Kasumi-1 (cell line): ENCODE measurements at places on chromosomes 1 and 21.
A peak's percentile ranks its signal among the peaks of the same experiment; 100 is the strongest.

GRCh38 chr1:171501305-171502024, 16.1 kb downstream of the PRRC2C start:
- DNase-seq = no peak

DNA sequence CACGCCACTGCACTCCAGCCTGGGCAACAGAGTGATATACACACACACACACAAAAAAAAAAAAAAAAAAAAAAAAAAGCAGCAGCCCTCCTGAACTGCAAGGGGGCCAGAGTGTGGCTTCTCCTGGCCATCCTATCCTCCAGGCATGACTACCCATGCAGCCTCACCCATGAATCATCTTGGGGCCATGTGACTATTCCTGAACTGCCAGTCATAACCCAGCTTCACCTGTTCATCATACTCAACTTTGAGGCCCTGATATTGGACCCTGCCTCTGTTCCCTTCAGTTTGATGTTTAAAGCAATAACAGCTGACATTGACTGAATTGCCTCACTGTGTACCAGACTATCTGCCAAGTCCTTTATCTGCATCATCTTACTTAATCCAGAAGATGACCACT, 2.8 kb upstream of the HPCAL4 start:
- DNase-seq = no peak

- no peak for DNase-seq
Measured at GRCh38 chr1:11354893-11355553, 82.0 kb downstream of the UBIAD1 start.

DNA sequence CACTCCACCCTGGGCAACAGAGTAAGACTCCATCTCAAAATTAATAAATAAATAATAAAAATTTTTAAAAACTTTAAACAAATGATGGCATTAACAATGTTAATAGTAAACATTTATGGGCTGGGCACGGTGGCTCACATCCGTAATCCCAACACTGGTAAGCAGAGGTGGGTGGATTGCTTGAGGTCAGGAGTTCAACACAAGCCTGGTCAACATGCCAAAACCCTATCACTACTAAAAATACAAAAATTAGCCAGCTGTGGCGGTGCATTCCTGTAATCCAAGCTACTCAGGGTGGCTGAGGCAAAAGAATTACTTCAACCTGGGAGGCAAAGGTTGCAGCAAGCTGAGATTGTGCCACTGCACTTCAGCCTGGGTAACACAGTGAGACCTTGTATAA, 9.0 kb upstream of the L1TD1 start:
- no peak for DNase-seq

DNA sequence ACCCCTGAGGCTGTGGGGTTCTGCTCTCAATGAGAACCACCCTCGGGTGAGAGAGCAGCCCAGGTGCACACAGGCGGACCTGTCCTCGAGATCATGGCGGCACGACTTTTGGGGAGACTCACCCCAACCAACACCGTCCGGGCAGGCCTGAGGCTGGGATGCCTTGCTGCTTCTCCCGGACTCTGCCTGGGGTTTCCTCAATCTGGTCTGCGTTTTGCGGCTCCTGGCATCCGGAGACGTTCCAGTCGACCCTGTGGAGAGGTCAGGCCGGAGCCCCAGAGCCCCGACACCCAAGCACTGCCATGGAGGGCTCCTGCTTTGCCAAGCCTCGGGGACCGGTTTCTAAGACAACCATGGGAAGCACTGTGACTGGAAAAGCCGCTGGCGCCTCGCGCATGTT, 3879.7 kb downstream of the SRGAP2C start:
- no peak for DNase-seq

DNA sequence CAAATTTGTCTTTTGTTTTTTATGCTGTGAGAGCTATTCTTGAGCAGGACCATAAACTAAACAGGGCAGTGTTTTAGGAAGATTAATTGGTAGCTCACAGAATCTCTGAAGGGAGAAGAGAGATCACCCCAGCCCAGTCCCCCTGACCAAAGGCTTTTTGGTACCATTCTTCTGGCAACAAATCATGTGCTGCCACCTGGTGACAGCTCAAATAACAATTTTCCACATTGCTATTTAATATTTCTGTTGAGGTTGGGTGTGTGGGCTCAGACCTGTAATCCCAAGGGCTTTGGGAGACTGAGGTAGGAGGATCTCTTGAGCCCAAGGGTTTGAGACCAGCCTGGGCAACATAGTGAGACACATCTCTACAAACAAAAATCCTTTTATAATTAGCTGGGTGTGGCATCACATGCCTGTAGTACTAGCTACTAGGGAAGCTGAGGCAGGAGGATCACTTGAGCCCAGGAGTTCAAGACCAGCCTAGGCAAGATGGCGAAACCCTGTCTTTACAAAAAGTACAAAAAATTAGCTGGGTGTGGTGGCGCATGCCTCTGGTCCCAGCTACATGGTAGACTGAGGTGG, 2.2 kb upstream of the TESK2 start:
- DNase-seq = peak; percentile 76

GRCh38 chr1:112465122-112465521, 43.6 kb upstream of the WNT2B start:
- no peak for DNase-seq

- DNase-seq = no peak
Measured at GRCh38 chr1:65021795-65022194, 55.4 kb upstream of the JAK1 start.

DNA sequence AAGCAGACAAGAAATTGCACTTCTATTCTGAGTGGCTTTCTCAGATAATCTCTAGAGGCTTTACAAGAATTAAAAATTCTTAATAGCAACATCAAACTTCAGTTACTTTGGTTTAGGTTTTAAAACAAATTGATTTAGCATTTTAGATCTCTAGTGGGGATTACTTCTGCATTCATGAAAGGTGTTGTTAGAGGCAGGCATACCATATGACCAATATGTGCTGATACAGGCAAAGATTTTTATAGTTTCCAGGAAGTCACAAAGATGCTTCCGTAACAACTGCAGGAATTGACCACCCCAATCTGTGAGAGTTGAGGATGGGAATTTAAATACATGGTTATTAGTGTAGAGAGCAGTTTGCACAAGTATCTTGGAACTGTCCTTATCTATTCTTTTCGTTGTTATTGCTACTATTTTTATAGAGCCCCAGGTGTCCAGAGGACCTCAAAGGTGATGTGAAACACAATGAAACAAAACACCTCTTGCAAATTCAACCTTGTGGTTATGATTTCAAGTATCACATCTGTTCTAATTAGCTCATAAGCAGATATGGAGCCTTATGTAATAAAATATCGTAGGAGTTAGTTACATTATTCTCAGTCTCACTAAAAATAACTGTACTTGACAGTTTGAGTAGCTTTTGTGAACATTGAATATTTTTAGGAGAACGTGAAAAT, 512.7 kb upstream of the ADGRL4 start:
- no peak for DNase-seq

DNA sequence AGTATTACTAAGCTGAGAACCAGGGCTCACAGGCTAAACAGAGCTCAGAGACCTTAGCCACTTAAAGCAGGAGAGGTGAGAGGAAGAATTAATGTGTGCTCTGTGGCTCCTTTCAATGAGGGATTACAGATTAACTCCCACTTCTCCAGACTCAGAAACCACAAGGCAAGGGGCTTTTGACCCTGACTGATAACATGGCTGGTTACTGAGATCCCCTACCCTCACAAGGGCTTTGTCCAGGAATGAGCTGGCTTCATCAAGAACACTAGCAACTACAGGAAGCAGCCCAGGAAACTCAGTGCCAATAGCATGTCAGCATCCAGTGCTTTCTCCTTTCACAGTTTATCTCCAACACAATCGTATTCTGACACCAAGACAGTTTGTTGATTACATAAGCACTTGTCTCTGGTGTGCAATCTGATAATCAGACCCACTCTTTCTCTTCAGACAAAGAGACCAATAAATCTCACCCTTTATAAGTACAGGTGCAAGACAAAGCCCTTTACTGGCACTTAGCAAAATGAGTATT, 38.8 kb downstream of the ERI3 start:
- DNase-seq = no peak

- no peak for DNase-seq
Measured at GRCh38 chr1:119773711-119774241, 5.1 kb upstream of the HMGCS2 start.

GRCh38 chr21:28932717-28933116, 60.0 kb downstream of the LTN1 start:
- DNase-seq = no peak

GRCh38 chr1:233615571-233615970, 1.7 kb downstream of the KCNK1 start:
- DNase-seq = no peak

- no peak for DNase-seq
Measured at GRCh38 chr1:195328681-195329080, 1279.6 kb downstream of the KCNT2 start.

DNA sequence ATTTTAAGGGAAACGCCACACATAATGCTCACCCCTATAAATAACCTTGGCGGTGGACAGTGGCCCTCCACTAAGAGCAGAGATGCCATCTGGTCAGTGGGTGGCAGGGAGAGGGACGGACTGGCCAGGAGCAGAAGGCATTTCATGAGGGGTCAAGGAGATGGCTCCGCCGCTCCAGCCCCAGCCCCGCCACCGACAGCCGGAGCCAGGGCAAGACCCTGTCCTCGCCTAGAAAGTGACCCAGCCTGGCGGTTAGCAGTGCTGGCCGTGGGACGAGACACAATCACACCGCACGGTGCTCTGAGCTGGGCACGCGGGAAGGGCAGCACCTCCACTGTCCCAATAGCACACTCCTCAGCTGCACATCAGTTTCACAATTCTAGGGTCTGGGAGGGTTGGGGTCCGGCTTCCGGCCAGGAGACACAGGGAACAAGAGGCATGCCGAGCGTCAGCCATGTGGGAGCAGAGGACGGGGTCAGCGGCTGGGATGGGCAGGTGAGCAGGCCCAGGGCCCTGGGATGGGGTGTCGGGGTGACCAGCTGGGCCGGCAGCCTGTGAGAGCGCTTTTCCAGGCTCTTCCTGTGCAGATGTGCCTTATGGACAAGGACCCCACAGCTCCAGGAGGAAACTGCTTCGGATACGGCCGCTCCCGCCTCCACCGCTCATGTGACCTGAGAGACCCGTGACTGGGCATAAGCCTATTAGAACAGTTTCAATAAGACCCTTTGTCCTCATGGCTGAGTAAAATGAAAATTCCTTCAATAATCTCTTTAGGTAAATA, 5.7 kb downstream of the SLC19A1 start:
- no peak for DNase-seq

- no peak for DNase-seq
Measured at GRCh38 chr21:45864436-45864835, 117.1 kb upstream of the COL6A1 start.

DNA sequence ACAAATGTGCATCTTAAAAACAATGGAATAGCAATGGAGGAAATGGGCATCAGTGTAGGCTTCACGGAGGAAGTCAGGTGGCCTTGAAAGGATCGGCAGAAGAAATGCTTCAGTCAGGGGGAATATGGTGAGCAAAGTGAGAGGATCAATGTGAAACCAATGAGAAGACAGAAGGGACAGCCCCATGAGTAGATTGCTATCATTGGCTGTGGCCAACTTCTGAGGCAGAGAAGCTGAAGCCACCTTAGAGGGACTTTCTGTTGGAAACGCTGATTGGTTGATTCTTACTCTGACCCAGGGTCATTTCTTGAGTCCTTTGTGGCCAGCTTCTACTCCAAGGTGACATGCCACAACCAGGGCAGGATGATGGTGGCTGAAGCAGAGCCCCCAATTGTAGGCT, 130.7 kb upstream of the ZNF648 start:
- DNase-seq = no peak

DNA sequence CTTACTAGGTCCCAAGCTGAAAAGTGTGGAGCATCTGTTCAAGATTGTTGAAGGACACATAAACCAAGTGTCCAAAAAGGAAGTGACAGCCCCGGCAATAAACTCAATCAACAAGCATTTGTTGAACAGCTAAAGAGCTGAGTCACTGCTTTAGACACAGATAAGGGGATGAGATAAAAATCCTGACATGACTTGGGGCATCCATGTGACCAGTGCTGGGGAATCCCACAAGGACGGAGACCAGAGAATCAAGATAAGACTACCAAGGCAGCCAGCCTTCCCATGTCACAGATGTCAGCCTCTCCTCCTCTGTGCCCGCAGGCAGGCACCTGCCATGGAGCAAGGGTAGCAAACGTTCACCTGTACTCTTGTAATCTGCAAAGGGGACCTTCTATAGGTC, 118.6 kb upstream of the KAZN start:
- DNase-seq = no peak

GRCh38 chr1:220696226-220696862, 6.2 kb downstream of the C1orf115 start:
- DNase-seq = no peak

- no peak for DNase-seq
Measured at GRCh38 chr1:2082064-2082463, 31.9 kb downstream of the PRKCZ start.

DNA sequence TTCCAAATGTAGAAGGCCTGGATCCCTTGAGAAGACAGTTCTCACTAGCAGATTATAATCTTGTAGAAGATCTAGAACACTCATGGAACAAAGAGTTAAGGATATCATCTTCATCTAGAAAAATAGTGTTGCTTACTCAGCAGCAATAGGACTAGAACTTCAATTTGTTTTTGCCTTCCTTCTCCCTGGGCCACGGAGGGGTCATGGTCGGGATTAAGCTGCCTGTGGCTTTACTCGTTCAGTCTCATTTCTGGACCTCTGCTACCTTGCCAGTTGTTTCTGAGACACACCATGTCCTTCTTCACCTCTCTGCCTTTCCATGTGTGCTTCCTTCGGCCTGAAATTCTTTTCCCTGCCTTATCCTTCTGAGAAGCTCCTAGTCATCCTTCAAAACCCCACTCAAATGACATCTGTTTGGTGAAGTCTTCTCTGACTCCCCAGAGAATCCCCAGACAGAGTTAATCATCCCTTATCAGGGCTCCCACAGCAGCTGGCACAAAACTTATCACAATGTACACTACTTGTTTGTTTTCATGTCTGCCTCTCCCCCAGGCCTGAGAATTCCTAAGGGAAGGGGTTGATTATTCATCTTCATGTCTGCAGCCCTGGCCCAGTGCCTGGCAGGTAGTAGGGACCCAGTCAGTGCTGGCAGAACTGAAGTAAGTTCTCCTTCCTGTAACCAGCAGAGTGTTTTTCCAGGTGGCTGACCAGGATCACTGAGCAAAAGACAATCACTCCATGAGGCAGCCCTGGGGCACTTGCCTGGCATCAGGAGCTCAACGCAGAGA, 15.5 kb upstream of the SNX27 start:
- DNase-seq = no peak

DNA sequence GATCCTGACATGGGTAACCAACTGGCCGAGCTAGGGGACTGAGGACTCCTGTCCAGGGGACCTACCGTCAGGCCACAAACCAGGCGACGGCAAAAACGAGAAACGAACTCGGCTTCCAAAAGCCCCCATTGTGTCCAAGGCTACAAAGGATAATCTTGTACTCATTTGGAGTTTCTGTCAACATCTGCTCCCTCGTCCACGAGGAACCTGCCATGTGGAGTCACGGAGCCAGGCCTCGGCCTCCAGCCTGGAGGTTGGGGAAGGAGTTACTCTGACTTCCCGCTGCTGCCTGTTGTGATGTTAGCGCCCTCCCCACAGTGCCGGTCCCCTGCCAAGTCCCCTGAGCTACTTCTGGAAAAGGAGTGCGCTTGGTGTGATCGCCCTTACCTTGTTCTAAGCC, 7.3 kb downstream of the KRTAP10-1 start:
- no peak for DNase-seq

- DNase-seq = no peak
Measured at GRCh38 chr1:34898330-34898761, 31.1 kb downstream of the DLGAP3 start.

- no peak for DNase-seq
Measured at GRCh38 chr1:180181996-180182642, 27.4 kb downstream of the QSOX1 start.

GRCh38 chr1:24822887-24823286, 77.6 kb downstream of the CLIC4 start:
- no peak for DNase-seq

- peak; percentile 98 for DNase-seq
Measured at GRCh38 chr1:65165269-65165993, 17.4 kb downstream of the AK4 start.
